Activated T-cell treated with anti-CD3 and anti-CD28 coated beads, Interleukin-2, amount 50 U/mL, for 1 hour (primary cell): ENCODE measurements at places on chromosomes 7 and 10.

DNA sequence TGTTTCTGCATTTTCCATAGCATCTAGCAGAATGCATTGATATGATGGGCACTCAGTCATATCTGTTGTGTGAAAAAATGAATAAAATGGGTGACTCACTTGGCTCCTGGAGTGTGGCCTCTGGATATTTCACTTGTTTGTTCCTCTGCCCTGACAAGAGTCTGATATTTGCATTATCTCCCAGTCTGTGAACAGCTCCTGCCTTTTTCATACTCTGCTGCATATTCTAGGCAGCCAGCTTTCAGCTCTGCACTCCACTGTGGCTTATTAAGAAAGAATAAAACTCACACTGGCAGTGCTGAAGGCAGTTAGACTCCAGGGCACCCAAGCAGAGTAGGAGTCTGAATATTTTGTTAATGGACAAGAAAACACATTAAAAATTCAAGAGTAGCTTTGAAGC is 623.9 kb downstream of the SORCS1 start:
- DNase-seq: no peak

- peak; percentile 59 for DNase-seq
Observed at GRCh38 chr7:50362712-50363282, 58.3 kb downstream of the IKZF1 start.

- no peak for DNase-seq
Observed at GRCh38 chr10:99782447-99783286, at the start of gene ABCC2. TSS of gene ABCC2 (plus strand) at chr10:99782640. CDS start at chr10:99782845, 205 bp downstream.

DNA sequence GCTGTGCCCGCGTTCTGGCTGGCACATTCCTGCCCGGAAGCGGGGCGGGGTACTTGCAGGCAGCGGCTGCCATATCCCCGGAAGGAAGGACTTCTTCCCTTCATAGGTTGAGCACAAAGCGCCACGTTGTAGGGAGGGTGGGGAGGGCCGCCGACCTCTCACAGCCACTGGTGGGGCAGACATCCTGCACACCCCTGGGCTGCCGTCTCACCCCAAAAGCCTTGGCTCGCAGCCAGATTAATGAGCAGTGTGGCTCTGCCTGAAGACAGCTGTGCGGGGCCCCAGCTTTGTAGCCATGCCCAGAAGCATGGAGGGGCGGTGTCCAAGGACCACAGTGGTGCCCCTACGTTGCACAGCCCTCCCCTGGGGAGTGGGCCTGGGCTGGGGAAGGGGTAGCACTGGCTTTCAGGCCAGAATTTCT is 54.3 kb upstream of the DPYSL4 start:
- no peak for DNase-seq

GRCh38 chr7:50696810-50697582 is 85.7 kb downstream of the GRB10 start:
- no peak for DNase-seq

DNA sequence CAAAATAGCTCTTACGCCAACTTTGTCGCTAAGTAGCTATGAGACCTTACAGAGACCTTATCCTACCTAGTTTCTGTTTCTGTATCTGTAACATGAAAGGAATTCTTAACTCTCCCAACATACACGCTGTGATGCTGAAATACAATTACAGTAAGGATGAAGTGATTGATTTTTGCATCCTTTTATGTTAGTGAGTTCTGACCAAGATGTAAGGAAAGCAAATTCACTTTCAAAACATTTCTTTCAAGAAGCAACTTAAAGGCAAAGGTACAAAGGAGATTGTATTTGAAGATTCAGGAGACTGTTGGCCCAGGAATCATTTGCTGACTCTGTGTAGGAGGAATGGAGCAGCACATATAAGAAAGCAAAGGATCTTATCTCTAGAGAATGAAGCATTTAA is 7.1 kb upstream of the ANK3 start:
- DNase-seq: no peak

DNA sequence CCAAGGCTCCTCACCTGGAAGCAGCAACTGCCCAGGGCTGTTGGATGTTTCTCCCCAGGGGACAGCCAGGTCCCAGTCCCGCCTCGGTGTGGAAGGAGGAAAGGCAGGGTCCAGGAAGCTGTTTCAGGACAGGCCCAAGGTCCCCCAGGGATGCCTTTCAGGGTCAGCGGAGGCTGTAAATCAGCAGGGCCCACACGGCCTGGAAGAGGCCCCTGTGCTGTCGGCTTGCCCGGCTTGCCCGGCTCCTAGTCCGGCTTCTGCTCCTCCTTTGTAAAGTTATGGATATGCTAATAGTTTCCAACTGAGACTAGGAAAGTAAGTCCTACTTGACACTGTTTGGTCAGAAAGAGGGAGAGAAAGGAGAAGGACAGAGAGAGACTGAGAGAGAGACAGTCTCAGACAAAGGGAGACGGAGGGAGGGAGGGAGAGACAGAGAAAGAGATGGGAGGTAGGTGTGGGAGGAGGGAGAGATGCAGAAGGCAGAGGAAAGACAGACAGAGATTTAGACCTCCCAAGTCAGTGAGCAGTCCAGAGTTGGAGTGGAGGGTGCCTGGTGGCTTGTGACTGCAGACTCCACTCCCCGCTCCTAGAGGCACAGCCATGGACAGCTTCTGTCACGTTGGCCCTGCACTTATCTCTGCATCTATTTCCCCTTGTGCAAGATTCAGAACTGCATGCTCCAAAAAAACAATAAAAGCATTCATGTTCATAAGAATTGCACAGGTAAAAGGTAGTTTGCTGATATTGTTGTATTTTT is 10.5 kb downstream of the IKZF1 start:
- no peak for DNase-seq

DNA sequence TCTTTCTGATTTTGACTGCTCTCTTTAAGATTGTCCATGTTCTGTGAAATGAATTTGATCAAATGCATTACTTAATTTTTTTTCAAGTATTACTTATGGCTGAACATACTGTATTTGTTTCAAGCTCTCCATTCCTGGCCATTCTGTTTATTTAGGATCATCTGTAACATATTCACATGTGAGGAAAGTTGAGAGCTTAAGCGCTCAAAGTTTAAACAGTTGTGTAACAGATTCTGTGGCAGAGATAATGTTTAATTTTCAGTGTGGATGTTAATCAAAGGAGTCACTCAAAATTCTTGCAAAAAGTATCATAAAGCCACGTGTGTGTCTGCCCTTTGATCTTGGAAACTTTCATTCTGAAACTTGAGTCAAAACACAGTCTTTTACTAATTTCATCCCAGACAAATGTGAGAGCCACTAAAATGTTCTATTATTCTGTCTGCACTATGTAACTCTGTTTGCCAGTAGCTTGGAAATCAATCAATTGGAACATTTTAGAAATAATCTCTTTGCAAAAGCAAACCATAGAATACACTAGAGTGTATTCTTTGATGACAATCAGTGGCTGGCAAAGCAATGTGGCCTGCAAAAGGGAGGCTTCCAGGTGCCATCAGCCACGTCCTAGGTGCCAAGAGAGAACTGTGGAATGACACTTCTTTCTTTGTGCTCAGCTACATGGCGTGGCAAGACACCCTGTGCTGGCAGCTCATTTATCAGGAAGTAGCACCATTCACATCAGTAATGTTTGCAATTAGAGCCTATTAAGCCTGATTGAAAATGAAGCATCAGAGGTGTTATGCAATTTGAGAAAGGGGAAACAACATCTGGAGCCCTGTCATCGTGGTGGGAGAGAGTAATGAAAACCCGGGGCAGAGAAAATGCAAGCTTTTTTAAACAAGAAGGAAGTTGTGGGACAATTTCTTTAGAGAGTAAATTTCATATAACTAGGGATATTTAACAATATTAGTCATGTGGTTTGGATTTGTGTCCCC is 40.9 kb downstream of the ARL5B start:
- no peak for DNase-seq

DNA sequence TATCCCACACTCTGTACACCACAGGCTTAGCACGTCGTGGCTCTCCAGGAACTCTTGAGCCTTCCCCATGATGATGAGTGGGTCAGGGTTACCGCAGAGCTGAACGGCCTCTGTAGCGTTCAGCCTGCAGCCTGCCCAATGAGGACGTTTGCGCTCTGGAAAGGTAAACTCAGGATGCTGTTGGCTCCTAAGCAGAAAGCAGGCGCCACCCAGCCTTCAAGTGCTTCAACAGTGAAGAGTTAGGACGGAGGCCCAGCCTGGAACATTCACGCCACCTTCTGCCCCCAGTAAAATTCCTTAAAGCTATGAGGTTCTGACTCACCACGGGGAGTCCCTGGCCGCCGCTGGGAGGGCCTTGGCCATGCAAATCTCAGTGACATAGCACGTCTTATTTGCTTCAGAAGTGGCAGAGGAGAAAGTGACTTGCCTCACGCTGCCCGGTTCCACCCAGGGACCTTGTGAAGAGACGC is 161.5 kb upstream of the SH2B2 start:
- DNase-seq: no peak

- no peak for DNase-seq
Observed at GRCh38 chr7:29563590-29564495, at the start of gene PRR15. TSS of gene PRR15 (plus strand) at chr7:29563835. CDS start at chr7:29566330, 2,495 bp downstream.

- DNase-seq: no peak
Observed at GRCh38 chr7:36188906-36189305, 35.9 kb downstream of the EEPD1 start.

GRCh38 chr10:14757986-14758385 is 16.7 kb downstream of the FAM107B start:
- no peak for DNase-seq

- DNase-seq: peak; percentile 36
Observed at GRCh38 chr7:142813226-142813625, 41.6 kb upstream of the EPHB6 start.

- no peak for DNase-seq
Observed at GRCh38 chr10:28020993-28021982, 22.4 kb upstream of the ODAD2 start.

- DNase-seq: no peak
Observed at GRCh38 chr7:95684037-95684436, 87.7 kb upstream of the PDK4 start.

DNA sequence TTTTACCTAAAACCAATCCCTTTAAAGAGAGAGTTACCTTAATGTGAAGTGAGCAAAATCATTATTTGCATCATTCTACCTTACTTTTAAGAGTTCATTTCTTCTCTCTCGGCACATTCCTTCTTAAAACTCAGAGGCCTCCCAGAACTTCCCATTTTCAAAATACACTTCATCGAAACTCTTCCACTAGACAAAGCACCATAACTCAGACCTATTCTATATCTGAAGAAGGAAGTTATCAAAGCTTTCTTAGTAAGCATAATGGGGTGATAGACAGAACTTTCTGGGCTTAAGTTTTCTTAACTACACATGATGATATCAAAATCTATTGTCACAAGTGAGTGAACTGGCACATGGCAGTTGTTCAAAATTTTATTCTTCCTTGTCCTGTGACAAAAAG is 24.6 kb upstream of the GNAT3 start:
- no peak for DNase-seq

GRCh38 chr7:51054231-51054630 is 262.4 kb downstream of the COBL start:
- DNase-seq: no peak

GRCh38 chr7:636396-636795 is 90.1 kb upstream of the DNAAF5 start:
- peak; percentile 60 for DNase-seq

DNA sequence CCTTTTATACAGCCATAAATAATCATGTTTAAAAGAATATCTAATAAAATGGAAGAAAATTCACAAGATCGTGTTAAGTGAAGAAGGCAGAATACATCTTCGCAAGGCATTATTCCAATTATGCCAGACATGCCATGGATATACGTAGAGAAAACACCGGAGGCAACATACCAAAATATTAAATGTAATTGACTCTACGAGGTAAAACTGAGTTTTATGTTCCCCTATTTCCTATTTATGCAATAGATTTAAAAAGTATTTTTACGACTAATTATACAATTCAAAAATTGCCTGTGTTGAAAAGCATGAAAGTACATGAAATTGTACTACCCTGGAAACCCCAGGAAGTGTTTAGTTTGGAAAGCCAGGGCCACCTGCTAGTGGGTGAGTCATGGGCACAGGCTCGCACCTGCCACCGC is 936 bp upstream of the REPIN1 start:
- no peak for DNase-seq

DNA sequence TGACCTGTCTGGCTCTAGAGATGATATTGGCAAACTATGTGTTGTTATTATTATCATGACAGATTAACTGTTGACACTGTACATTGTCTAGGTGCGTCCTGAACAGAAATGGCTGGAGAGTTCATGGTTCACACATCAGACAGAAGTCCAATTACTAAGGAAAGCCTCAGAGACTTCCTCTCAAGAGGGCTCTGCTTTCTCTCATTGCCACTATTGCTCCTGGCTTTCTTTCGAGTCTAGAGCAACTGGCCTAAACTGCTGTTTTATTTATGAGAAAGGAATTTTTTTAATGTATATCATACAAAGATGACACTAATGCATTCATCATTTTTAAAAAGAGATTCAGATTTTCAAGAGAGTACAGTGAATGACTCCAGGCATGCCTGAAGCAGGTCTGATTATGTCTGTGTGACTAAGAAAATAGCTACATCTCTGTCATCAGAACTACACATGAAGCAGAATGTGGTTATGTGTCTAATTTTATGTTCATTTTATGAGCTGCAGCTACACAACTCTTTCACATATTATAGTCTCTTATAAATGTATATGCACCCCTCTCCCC is 30.4 kb downstream of the NRCAM start:
- DNase-seq: no peak

GRCh38 chr7:77791956-77792355 is 6.3 kb downstream of the TMEM60 start:
- DNase-seq: no peak

DNA sequence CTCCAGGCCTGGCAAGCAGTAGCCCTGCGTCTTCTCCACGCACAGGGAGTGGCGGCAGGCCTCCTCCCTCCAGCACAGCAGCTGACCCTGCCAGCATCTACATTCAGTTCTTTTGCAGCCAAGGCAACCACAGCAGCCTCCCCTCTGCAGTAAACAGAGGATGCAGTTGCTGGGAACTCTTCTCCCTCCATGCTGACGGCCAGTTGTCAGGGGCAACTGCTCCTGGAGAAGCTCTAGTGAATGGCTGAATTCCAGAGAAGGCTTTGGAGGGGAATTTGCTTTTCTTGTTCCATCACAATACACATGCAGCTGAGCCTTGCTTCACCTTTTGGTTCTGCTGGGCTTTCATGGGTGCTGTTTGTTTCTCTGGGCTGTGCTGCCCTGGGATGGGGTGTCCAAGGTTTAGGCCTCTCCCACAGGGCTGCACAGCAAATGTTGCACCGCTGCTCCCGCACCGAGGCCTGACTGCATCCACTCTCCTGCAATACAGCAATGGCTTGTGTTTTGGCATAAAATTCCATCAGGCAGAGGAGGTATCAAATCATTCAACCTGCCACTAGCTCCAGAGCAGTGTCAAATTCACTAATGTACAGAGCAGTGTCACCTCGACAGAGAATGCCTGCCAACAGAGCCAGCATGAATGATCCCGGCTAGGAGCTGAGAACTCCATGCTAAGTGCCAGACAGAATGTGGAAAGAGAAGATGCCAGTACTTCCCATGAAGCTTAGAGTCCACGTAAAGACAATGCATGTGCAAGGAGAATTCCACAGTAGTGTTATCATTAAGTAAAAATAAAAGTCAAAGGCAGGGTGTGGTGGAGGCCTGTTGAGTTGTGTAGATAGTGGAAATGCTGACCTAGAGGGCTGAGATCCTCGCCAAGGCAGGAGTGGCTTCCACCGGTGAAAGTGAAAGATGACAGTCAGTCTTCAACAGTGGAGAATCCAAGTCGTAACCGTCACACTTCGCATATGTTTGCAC is 399.6 kb downstream of the DPP6 start:
- no peak for DNase-seq
